ENCODE measurements at places on chromosomes 1 and 21.

- no peak overlapping the region for H3K4me3 ChIP-seq
- no peak overlapping the region for H3K27ac ChIP-seq
- peaks cover 2% of the 10 kb centered on the region for H3K4me1 ChIP-seq
- H3K36me3 ChIP-seq, result no peaks in the 10 kb centered on the region
Measured at GRCh38 chr1:203592156-203592555, 34.5 kb upstream of the ATP2B4 start.

- peaks cover 4% of the 10 kb centered on the region for H3K4me1 ChIP-seq
- H3K27ac ChIP-seq, result peak overlapping the region; percentile 82
- no peaks in the 10 kb centered on the region for H3K36me3 ChIP-seq
- DNase-seq, result no peak
- H3K4me3 ChIP-seq, result no peak overlapping the region
- H3K27me3 ChIP-seq, result no peaks in the 10 kb centered on the region
Measured at GRCh38 chr1:12142891-12143630, 23.7 kb upstream of the TNFRSF1B start.

DNA sequence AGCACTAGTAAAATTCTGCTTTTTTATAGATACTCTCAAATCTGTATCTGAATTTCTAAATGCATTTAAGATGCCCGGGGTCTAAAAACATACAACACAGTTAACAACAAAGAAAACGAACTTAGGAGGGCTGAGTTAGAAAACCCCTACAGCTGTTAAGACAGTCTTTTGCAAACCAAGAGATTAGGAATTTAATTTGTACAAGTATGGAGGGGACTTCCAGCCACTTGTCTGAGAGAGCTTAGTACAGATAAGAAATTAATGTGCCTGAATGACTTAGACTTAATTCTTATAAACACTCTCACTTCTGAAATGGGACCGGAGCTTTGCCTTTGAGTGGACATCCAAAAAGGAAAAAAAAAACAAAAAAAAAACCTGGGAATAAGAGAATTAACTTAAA, 61.6 kb downstream of the SMYD3 start:
- H3K4me3 ChIP-seq, result no peak overlapping the region
- H3K36me3 ChIP-seq, result no peaks in the 10 kb centered on the region
- no peaks in the 10 kb centered on the region for H3K27me3 ChIP-seq

GRCh38 chr1:24541711-24542346, 14.1 kb upstream of the NCMAP start:
- no peaks in the 10 kb centered on the region for H3K27me3 ChIP-seq
- peak overlapping the region; percentile 70 for H3K27ac ChIP-seq
- H3K36me3 ChIP-seq, result peaks cover under 1% of the 10 kb centered on the region

DNA sequence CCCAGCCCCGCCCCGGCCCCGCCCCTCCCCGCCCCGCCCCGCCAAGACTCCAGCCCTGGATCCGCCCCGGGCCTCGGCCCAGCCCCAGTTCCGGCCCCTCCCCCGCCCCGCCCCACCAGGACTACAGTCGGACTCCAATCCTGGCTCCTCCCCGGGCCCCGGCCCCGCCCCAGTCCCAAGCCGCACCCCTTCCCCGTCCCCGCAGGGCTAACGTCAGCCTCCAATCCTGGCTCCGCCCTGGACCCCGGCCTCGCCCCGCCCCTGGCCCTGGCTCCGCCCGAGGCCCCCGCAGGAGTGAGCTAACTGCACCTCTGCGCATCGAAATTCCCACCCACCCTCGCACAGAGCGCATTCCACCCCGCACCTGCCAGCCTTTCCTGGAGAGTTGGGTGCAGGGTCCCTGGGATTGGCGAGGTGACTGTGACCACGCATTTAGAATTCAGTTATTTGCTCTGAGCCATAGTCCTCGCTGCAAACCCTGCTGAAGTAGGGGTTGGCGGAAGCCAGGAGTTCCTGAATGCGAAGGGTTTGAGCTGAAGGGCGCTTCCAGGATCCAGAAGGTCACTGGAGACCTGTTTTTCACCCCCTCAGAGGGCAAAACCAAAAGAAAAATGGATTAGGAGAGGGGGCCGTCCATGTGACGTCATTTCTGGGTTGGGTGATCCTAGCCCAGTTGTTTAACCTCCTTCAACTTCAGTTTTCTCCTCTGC, 588 bp upstream of the IGSF8 start:
- peaks cover 5% of the 10 kb centered on the region for H3K36me3 ChIP-seq
- peak; percentile 99 for DNase-seq
- peaks cover 18% of the 10 kb centered on the region for H3K4me1 ChIP-seq
- peak overlapping the region; percentile 26 for H3K4me3 ChIP-seq
- H3K27me3 ChIP-seq, result no peaks in the 10 kb centered on the region

All from lung (tissue), 17 donors.